Osteoblast (primary cell): ENCODE measurements at places on chromosomes 2 and 18. TPM values are rescaled to one million over a fixed set of nuclear protein-coding genes. Genes with fewer than 3 reads are reported as not detected.
A peak's percentile ranks its signal among the peaks of the same experiment; 100 is the strongest.

GRCh38 chr2:85954590-85955458 lies 66.0 kb upstream of the ST3GAL5 start:
- H3K4me3 ChIP-seq: no peak overlapping the region
- no peak overlapping the region for H3K27ac ChIP-seq
- no peak for DNase-seq
- no peaks in the 10 kb centered on the region for H3K4me1 ChIP-seq
- H3K27me3 ChIP-seq: peaks cover 3% of the 10 kb centered on the region

The TSPYL6 gene
- not detected in 2 replicates for total RNA-seq

DNA sequence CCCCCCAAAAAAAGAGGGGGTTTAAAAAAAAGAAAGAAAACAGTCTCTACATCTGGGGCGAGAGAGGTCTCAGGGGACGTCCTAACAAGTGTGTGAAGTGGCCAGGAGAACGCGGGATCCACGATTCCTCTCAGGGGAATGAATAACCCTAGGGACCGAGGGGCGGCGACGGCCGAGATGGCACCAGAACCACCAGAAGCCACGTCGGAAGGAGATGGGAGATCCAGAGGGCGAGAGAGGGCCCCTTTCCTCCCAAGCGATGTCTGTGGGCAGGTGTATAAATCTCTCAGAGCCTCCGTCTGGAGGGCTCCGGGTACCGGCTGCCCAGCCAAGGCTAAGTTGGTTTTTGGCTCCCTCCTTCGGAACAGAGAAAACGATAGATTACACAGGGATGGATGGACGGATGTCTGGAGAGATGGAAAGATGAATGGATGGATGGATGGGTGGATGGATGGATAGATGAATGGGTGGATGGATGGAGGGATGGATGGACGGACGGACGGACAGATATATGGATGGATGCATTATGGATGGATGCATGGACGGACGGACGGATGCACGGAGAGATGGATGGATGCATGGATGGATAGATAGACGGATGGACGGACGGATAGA lies 1.7 kb downstream of the EPHA4 start:
- no peak for DNase-seq
- no peaks in the 10 kb centered on the region for H3K36me3 ChIP-seq
- H3K4me3 ChIP-seq: peak overlapping the region; percentile 80
- H3K27ac ChIP-seq: no peak overlapping the region

GRCh38 chr2:20061476-20061875 lies 10.0 kb upstream of the LAPTM4A start:
- H3K4me1 ChIP-seq: peaks cover 28% of the 10 kb centered on the region
- H3K36me3 ChIP-seq: no peaks in the 10 kb centered on the region
- H3K4me3 ChIP-seq: peak overlapping the region; percentile 2
- no peaks in the 10 kb centered on the region for H3K27me3 ChIP-seq
- peak overlapping the region; percentile 91 for H3K27ac ChIP-seq

DNA sequence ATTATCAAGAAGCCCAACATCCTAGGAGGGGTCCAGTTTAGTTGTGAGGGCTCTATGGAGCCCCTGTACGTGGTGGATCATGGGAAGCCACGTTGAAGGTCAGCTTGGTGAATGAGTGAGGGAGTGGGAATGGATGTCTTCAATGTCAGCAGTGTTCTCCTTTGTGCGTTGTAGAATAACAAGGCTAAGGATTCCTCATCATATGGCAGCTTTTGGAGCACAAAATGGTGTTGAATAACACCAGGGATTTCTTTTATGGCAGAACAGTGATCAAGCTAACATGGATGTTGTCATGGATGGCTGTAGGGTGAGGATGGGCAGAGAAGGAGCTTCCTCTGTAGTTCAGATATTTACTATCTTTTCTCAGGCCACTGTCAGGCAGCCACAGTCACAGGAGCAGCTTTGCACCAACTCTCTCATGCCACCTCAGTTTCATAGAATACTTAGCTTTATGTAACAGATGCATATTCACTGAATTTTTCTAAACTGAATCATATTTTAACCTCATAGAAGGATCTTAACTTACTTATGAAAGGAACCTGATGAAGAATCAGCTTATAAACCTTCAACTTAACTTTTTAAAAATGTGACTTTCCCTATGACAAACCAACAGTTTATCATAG lies 284.5 kb upstream of the EPAS1 start:
- no peak overlapping the region for H3K27ac ChIP-seq
- no peak overlapping the region for H3K4me3 ChIP-seq
- H3K4me1 ChIP-seq: peaks cover 28% of the 10 kb centered on the region
- DNase-seq: no peak
- H3K27me3 ChIP-seq: no peaks in the 10 kb centered on the region
